ENCODE measurements at places on chromosomes 16 and 17.

DNA sequence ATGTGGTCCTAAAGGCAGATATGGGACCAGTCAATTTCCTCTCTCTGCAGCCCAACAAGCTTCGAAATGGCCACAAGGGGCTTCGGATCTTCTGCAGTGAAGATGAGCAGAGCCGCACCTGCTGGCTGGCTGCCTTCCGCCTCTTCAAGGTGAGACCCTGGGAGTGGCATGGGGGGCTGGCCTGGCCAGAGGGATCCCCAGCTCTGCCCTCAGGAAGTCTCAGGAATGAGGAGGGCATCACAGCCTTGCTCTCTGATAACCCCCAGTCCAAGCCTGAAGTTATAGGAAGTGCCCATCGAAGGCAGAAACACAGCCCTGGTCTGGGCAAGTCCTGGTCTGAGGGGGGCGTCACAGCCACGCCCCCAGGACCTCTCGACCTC, 7.1 kb downstream of the GRB7 start:
- DNase-seq = no peak

- DNase-seq = no peak
Observed at GRCh38 chr17:47736501-47737495, 3.8 kb downstream of the TBX21 start.

- no peak for DNase-seq
Observed at GRCh38 chr17:16304830-16305229, 48.4 kb downstream of the CENPV start.

- no peak for DNase-seq
Observed at GRCh38 chr17:39100530-39100929, 50.9 kb downstream of the PLXDC1 start.

- DNase-seq = no peak
Observed at GRCh38 chr16:23369416-23369815, 67.3 kb downstream of the SCNN1B start.

- DNase-seq = no peak
Observed at GRCh38 chr16:47507701-47508100, 46.6 kb downstream of the PHKB start.

GRCh38 chr17:1639549-1640180, 5.9 kb downstream of the SCARF1 start:
- no peak for DNase-seq

- DNase-seq = no peak
Observed at GRCh38 chr17:56074361-56074890, 78.8 kb upstream of the ANKFN1 start.

- no peak for DNase-seq
Observed at GRCh38 chr16:3183445-3184139, 4.4 kb upstream of the OR1F1 start.

DNA sequence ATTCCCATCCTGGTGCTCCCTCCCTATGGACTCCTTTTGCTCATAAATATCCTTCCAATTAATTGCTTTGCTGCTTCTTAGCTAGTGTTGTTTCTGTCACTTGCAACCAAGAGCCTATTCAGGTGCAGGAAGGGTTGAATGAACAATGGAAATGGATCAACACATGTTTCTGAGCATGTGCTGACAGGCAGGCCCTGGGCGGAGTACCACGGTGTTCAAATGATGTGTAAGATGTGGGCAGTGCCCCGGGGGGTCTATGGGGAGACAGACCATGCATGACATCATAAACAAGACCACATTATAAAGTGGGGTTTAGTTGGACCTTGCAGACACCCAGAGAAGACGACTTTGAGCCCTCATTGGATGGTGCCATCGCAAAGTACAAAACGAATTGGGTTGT, 48.4 kb upstream of the MEOX1 start:
- no peak for DNase-seq
